ENCODE measurements at places on chromosomes 1 and 21.

DNA sequence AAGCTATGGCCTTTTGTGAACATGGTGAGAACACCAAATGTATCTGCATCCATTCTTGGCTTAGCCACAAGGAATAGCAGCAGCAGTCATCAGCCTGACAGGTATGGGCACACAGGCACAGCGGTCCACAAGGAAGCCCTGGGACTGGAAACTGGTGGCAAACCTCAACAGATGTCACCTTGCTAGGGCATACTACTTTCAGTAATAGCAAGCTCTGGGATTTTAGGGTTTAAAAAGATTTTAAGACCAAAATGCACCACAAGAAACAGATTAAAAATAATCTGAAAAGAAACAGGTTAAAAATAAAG, 9.7 kb upstream of the CADM3 start:
- DNase-seq: no peak

- peak; percentile 93 for DNase-seq
These were observed at the start of gene SGIP1 for GRCh38 chr1:66533804-66534740. Gene SGIP1, plus strand, starts transcription at chr1:66534153. Its CDS starts 206 bp downstream, at chr1:66534359.

- DNase-seq: no peak
These were observed 36.4 kb downstream of the VANGL1 start for GRCh38 chr1:115678141-115678540.

DNA sequence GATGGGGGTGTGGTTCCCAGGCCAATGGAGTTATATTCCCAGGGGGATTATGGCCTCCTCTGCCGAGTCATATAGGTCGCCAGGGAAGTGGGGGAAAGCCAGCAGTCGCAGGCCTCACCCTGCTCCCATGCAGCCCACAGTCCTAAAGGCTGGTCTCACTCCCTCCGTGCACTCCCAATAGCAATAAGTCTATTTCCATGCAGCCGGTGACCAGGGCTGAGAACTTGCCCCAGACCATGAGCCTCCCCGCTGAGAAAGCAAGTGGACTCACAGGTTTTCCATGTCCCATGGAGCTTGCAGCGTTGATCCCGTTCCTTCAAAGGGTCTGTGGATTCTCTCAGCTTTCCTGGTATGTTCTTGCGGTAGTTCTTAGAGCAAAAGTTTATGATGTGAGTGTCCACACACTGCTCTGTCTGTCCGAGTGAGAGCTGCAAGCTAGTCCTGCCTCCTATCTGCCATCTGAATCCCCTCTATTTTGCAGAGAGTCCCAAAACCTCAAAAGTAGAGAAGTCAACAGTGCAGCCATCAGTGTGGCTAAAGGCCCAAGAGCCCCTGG, 81.7 kb upstream of the TMPRSS2 start:
- DNase-seq: no peak

Measured in lower leg skin (tissue), 4 donors.